Cardiac atrium fibroblast (primary cell): ENCODE measurements at places on chromosomes 7 and 10. TPM values are rescaled to one million over a fixed set of nuclear protein-coding genes. Genes with fewer than 3 reads are reported as not detected.

GPR85 gene
- 0.16 TPM in 1 of 2 replicates, not detected in the other for total RNA-seq

SORCS1 gene
- total RNA-seq = not detected in 2 replicates

CUL1 gene
- 40.5 and 40.8 TPM in 2 replicates for total RNA-seq

NPFFR1 gene
- total RNA-seq = not detected in 2 replicates

PLAC9 gene
- 89.7 and 128 TPM in 2 replicates for total RNA-seq

PYROXD2 gene
- 9.7 and 14.3 TPM in 2 replicates for total RNA-seq

GRID1 gene
- not detected in 2 replicates for total RNA-seq

NXPH1 gene
- not detected in 2 replicates for total RNA-seq

NUDT5 gene
- total RNA-seq = 37.7 and 56.9 TPM in 2 replicates

SPDYE5 gene
- total RNA-seq = not detected in 2 replicates

PBLD gene
- total RNA-seq = 5.5 and 7.8 TPM in 2 replicates

COL17A1 gene
- 0.16 and 0.36 TPM in 2 replicates for total RNA-seq

RET gene
- under 0.01 TPM in 1 of 2 replicates, not detected in the other for total RNA-seq

PRPS1L1 gene
- not detected in 2 replicates for total RNA-seq

KIF11 gene
- 6.3 and 6.5 TPM in 2 replicates for total RNA-seq

LEP gene
- total RNA-seq = under 0.01 and 0.16 TPM in 2 replicates

HOXA7 gene
- not detected in 2 replicates for total RNA-seq

ARHGAP22 gene
- 7.6 and 17.3 TPM in 2 replicates for total RNA-seq

HOXA1 gene
- total RNA-seq = not detected in 2 replicates

JAZF1 gene
- 4.9 and 5.4 TPM in 2 replicates for total RNA-seq

PON3 gene
- total RNA-seq = not detected in 2 replicates

PGAM2 gene
- total RNA-seq = 1.3 TPM in 1 of 2 replicates, not detected in the other

CCDC6 gene
- total RNA-seq = 20.8 and 28.4 TPM in 2 replicates

RAPGEF5 gene
- 10.5 and 42.4 TPM in 2 replicates for total RNA-seq

SPDYE2B gene
- not detected in 2 replicates for total RNA-seq

SEC61G gene
- total RNA-seq = 1,436 and 1,989 TPM in 2 replicates

DMBT1 gene
- total RNA-seq = not detected in 2 replicates

INMT gene
- 195 and 197 TPM in 2 replicates for total RNA-seq

PODXL gene
- total RNA-seq = 2.9 and 10.9 TPM in 2 replicates

LRGUK gene
- not detected in 2 replicates for total RNA-seq

SLC13A1 gene
- not detected in 2 replicates for total RNA-seq

SPDYE18 gene
- not detected in 2 replicates for total RNA-seq
